ENCODE measurements at places on chromosomes 5 and 9.

DNA sequence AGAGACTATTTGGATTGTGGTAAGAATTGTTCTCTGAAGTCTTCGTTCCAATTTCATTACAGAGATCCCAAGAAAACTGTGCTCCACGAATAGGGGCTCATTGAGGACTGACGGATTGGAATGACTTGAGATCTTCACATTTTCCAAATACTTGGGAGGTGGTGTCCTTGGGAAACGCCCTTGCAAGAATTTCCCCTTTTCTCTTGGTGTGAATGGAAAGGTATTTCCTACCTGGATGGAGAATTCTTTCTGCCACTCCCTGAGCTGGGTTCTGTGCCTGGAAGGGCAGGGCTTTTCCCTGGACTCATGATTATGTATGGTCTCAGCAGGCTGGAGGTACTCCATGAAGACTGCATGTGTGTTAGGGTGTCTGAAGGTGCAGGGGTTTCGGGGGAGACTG is 53.9 kb downstream of the SNX18 start:
- no peak for DNase-seq

- no peak for DNase-seq
Observed at GRCh38 chr9:35675204-35675603, 1.5 kb downstream of the CA9 start.

DNA sequence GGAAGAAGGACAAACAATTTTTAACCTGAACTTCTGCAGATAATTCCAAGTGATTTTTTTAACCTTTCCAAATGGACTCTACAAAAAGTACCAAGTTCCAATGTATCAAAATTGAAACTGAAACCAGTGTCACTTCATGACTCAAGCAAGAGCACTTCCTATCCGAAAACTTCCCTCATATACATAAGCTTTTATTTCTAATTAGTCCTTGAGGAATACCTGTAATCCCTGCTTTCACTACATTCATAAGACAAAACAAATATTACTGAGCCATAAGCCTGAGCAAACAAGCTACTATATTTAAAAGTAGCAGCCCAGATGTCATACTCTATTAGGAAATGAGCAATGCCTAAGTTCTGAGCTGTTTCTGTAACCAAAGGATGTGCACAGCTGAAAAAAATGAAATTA is 224.4 kb downstream of the EBF1 start:
- DNase-seq: no peak

DNA sequence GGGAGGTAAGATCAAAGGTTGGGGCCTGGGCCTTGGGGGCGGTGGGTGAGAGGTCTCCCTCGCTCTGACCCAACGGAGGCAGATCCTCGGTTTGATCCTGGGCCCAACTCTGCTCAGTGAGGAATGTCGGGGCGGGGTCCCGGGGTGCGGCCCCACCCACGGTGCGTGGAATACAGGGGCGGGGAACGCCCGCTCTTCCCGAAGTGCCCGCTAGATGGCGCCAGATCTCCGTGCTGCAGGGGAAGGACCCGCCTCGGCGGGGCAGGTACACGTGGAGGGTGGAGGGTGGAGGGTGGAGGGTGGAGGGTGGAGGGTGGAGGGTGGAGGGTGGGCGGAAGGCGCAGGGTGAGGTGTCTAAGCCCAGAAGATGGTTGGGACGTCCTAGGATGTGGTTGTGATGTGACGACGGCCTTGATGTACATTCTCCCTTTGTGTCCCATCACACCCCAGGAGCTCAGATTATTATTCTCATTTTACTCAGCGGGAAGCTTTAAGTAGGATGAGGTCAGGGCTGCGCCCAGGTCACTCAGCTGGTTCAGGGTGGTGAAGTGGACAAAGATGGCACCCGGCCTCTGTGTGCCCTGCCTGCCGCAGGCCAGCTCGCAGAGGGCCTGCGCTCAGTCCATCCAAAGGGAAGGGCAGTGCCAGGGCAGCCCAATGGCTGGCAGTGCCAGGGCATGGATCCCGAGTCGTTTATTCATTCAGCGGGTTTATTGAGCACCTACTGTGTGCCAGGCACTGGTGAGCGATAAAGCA is 9.4 kb upstream of the RPS14 start:
- no peak for DNase-seq

DNA sequence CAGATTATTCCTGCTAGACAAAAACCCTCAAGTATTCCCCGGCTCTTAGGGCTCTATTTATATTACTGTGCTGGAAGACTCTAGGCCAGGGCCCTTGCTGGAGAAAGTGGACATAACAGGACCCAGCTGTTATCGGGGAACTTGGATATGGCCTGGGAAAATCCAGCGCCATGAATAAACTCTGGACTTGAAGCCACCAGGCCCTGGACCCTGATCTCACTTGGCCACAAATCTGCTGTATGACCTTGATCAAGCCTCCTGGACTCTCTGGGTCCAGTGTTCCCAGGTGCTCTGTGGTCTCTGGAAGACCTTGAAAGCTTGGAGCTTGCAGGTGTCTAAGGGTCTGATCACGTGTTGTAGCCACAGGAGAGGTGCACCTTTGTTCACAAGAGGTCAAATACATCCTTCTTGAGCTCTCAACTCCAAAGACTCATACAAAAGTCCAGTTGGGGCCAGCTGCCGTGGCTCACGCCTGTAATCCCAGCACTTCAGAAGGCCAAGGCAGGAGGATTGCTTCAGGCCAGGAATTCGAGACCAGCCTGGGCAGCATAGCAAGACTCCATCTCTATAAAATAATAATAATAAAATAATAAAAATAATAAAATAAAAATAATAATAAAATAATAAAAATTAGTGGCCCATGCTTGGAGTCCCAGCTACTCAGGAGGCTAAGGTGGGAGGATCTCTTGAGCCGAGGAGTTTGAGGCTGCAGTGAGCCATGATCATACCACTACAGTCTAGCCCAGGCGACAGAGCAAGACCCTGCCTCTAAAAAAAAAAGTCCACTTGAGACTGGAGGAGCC is 26.5 kb downstream of the COL27A1 start:
- DNase-seq: no peak

DNA sequence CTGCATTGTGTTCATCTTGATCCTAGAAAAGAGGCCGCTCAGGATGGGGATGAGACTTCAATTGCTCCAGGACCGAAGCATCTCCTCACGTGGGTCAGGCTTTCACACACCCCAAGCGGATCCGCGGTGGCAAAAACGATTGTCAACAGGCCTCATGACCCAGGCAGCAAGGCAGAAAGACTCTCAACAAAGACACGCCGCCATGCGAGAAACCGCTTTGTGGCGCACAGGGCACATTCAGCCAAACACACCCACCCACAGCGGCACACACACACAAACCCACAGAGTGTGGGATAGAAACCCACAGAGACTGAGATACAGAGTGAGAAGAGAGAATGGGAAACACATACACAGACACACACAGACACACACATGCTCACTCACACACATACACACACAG is 483.4 kb downstream of the SPATA31A7 start:
- DNase-seq: no peak

DNA sequence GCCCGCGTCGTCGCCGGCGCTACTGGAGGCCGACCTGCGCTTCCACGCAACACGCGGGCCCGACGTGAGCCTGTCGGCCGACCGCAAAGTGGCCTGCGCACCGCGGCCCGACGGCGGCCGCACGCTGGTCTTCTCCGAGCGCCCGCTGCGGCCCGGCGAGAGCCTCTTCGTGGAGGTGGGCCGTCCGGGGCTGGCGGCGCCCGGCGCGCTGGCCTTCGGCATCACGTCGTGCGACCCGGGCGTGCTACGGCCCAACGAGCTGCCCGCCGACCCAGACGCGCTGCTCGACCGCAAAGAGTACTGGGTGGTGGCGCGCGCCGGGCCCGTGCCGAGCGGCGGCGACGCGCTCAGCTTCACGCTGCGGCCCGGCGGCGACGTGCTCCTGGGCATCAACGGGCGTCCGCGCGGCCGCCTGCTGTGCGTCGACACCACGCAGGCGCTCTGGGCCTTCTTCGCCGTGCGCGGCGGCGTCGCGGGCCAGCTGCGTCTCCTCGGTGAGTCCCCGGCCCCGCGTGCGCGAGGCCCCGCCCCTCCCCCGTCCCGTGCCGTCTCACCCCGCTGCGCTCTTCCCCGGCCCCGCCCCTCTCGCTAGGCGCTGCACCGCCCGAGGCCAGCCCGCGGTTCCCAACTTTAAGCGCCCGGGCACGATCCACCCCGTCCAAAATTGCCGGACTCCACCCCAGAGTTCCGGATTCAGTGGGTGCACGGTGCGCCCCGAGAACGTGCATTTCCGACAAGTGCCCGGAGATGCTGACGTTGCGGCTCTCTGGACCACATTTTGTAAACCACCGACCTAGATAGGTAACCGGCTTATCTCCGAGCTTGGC is 42.8 kb downstream of the NEURL1B start:
- DNase-seq: no peak

DNA sequence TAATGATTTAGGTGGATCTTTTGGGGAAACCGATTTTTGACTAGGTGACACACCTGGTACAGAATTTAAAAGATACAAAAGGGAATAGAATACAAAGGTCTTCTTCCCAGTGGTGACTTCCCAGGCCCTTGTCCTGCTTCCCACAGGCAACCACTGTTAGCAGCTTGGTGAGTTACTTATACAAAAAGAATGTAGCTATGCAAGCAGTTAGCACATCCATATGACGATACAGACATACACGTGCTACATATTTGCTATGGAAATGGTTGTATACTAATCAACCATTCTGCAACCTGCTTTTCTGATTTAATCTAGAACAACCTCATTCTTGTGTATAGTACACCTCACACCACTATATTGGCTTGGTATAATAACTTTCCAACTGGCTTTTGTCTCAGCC is 51.0 kb downstream of the OTULIN start:
- no peak for DNase-seq

DNA sequence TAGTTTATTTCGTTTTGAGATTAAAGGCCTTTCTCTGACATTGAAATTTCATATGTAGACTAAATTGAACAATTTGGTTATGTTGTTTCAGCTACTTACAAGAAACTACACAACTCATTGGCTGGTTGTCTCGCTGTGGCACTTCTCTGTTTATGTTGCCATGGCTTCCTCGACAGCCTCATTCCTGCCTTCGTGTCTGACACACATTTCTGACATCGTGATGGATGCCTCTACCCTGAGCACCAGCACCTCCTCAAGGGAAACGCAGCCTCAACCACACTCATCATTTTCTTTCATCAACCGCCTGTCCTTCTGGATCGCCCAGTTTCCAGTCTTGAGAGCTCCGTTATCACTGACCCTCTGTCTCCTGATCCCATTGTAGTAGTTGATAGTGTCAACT is 562.8 kb downstream of the PDE4D start:
- no peak for DNase-seq

GRCh38 chr5:80967500-80968181 is 7.5 kb downstream of the RASGRF2 start:
- DNase-seq: no peak

DNA sequence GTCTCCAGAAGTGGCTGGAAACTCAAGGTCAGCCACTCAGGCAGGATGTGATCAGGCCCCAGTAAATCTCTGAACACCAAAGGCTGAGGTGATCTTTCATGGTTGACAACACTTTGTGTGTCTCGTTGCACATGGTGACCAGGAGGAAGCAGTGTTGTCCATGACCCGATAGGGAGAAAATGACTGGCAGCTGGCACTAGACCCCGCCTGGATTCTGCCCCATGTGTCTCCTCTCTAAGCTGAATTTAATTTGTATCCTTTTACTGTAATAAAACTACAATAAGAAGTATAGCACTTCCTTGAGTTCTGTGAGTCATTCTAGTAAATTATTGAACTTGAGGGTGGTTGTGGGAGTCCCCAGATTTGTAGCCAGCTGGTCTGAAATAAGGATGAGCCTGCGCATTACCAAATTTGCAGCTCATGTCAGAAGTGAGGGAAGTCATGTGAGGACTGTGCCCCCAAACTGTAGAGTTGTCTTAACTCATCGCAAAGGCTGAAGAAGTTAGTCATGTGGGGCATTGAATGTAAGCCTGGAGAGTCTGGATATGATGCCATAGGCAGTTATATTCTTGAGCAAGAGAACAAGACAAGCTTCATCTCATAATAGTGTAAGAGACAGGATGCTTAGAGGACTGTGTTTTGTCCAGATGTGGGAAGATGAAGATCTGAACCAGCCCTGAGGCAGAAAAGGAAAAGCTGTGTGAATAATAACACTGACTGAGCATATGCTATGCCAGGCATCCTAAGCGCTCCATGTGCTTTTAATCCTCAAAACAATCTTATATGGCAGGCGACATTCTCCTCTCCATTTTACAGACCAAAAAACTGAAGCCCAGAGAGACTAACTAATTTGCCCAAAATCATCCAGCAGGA is 55.9 kb downstream of the TMEM215 start:
- DNase-seq: no peak

- no peak for DNase-seq
Observed at GRCh38 chr5:38468978-38469706, 87.3 kb downstream of the LIFR start.

- no peak for DNase-seq
Observed at GRCh38 chr5:149256451-149256850, 15.2 kb upstream of the AFAP1L1 start.

- no peak for DNase-seq
Observed at GRCh38 chr9:129408535-129409215, 212.2 kb downstream of the C9orf50 start.

DNA sequence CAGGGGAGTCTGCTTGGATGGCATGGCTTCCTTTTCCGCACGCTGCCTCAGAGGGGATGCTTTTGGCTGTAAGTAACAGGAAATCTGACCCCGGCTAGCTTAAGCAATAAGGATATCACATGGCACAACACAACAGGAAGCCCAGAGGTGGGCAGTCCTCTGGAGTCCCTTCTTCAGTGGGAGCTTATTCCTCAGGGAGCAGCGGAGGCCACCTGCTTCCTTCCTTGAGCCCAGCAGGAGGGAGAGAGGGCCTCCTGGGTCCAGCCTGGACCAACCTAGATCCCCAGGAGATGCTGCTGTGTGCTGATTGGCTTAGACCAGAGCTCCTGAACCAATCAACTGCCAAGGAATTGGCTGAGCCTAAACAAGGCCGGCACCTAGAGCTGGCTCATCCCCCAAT is 66.3 kb downstream of the C9orf50 start:
- no peak for DNase-seq

DNA sequence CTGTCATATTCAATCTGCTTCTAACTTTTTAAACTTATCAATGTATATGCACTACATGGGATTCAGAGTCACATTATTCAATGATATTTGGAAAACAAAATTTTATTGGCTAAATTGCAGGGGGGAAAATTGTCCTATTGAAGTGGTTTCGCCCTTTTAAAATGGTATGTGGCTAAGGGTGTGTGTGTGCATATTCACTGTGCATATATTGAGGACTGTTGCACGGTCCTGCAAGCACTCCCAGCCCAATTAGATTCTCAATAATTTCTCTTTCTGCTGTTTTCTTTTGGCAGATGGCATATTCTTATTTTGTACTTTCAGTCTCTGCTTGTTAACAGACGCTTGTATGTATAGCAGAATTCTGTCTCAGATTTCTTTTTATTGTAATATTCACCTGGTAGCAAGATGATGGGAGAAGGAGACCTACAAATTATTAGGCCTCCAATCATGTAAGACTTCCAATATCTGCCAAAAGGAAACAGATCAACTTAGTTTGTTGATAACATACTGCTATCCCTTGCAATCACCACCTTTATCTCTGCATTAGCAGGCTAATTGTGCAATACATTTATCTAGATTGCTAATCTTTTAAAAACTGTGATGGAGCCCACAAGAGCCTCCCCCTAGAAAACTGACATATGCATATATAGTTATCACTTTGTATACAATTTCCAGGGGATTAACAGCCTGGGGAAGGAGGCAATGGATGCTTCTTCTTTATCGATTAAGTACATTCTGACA is 411.5 kb downstream of the PLK2 start:
- DNase-seq: no peak

All from NCI-H1105 (cell line).